ENCODE measurements at places on chromosomes 3 and 15.

DNA sequence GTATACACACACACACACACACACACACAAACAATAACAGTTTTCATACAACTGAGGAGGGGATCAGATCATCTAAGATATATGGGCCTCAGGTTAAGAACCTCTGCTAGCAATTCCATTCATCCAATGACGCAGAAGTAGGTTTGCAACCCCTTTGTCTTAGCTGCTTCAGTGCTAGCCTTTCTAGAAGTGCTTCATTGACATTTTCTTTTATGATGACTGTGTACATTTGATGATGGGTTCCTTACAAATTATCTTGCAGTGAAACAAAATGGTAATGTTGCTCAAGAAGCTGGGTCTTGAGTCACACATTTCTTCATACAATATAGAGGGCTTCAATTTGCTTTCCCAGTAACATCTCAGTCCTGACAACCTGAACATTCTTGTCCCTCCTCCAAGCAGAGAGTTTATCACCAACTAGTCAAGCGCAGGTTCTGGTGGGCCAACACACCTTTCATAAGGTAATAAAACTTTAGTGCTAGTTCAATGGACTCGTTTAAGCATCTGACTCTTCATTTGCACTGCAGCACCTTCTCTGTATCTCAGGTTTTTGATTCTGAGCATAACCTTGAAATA, 269.5 kb downstream of the CNTN3 start:
- DNase-seq: no peak

DNA sequence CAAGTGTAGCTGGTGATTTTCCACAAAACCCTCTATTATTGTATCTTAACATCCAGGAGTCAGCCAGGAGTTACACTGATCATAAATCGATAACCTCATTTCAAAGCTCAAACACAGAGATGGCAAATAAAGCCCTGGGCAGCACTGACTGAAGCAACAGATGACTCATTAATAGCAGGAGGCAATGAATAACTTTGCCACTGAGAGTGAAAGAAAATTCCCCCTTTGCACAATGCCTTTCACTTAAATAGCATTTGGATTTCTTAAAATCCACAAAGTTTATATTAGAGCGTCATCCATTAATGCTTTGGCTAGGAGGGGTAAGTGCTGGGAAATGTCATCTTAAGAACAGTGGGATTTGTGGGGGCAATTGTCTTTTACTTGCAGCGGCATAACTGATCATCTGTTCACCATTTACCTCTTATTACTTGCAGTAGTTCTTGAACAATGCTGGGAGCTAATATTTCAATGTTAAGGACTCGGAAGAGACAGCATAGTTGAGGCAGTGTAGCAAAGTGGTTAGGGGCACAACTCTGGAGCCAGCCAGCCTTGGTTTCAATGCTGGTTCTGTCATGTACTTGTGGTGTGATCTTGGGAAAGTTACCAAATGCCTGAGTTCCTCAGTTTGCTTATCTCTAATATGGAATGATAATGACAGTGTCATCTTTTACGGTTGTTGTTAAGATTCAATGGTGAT, 630.4 kb upstream of the TBL1XR1 start:
- no peak for DNase-seq

- no peak for DNase-seq
Measured at GRCh38 chr15:100986158-100986896, 67.2 kb downstream of the LRRK1 start.

- DNase-seq: no peak
Measured at GRCh38 chr3:4528819-4529600, 35.9 kb downstream of the ITPR1 start.

DNA sequence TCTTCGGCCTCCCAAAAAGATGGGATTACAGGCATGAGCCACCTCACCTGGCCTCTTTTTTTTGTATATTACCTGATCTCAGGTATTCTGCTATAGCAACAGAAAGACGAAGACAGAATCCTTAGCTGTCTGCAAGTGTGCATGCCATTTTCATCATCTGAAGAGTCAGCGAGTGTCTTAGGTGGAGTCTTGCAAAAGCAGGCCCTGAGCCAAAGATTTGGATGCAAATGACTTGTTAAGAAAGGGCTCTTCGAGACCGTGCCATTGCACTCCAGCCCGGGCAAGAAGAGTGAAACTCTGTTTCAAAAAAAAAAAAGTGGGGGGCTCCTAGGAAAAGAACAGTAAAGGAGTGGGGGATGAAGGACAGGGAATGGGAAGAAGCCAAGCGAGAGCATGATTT, 10.2 kb upstream of the TRIM69 start:
- no peak for DNase-seq

GRCh38 chr3:11495948-11496557, 147.7 kb downstream of the VGLL4 start:
- DNase-seq: no peak

DNA sequence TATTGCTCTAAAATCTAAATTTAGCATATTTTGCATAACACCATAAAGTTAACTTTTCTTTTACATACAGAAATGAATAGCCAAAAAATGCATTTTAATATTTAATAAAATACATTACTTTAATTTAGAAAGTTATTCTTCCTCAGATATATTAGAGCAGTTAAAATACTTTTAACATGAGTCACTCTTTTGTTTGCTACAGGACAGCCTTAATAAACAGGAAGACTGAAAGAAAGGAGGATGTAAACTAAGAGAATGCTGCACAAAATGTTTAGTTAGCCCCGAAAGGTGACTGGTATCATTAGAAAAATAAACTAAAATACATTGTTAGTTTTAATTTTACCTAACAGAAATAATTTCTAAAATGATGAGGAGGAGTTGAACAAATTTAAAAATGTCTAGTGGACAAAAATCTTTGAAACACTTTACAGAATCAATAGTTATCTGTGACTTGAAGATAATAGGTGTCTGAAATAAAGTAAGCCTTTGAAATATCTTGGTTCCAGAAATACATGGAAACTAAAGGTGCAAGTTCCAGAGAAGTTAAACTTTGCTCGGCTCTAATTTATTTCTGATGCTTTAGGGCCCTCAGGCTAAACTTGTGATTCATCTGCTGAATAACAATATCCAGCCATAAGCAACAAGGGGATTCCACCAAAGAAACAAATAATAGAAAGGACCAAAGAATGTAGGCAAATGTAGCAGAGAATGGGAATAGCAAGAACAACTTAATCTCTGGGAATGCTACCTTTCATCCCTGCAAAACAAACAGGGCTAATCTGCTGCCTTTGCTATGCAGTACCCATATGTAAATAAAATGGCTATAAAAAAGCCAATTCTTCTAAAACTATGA, 138.3 kb upstream of the UBP1 start:
- no peak for DNase-seq

- no peak for DNase-seq
Measured at GRCh38 chr3:126941721-126942270, 41.1 kb upstream of the PLXNA1 start.

Data from tibial nerve (tissue), 4 donors.